ENCODE measurements at places on chromosomes 1 and 21. TPM values are rescaled to one million over a fixed set of nuclear protein-coding genes. Genes with fewer than 3 reads are reported as not detected.

DNA sequence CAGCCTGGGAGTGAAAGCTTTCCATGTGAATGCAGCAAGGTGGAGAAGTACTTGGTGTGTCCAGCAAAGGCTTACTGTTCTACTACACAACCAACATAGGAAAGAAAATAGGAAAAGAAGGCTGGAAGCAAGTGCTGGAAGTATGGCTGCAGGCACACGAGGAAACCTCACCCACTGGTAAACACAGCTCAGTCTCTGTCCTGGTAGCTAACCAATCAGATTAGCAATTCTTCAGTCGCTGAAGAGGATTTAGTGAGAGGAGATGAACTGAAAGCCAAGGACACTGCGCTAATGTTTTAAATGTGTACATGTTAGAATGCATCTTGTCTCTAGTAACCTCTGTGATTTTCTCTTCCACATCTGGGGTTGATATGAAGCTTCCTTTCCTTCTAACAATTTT, 36.2 kb upstream of the CACHD1 start:
- no peak for DNase-seq

- DNase-seq: no peak
Measured at GRCh38 chr1:21773585-21773984, 9.4 kb downstream of the USP48 start.

- DNase-seq: no peak
Measured at GRCh38 chr1:20169932-20170331, 16.0 kb upstream of the UBXN10 start.

GRCh38 chr1:59046730-59047157, 250.2 kb upstream of the FGGY start:
- no peak for DNase-seq

- DNase-seq: peak; percentile 66
Measured at GRCh38 chr1:8317647-8318381, at the start of gene SLC45A1. SLC45A1 (plus strand) TSS chr1:8318114; CDS start chr1:8324330, 6,216 bp downstream.

- no peak for DNase-seq
Measured at GRCh38 chr1:107871259-107871658, 93.7 kb downstream of the VAV3 start.

GRCh38 chr1:27341525-27342252, at the start of gene SYTL1:
SYTL1 (plus strand) TSS chr1:27342022; CDS start chr1:27345335, 3,313 bp downstream.
- peak; percentile 88 for DNase-seq

DNA sequence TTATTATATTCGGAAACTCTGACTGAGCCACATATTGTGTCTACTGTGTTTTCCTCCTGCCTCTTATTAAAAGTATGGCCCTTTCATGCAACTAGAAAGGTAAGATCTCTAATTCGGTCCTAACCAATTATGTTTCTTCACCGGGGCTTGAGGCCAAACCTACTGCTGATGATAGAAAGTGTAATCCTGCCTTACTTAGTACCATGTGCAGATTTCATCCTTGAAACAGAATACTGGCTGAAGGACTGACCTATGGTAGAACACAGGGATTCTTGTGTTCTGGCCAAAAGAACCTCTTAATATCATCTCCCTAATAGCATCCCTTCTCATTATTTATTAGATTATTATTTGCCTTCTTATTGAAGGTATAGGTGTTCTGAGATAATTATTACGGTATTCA, 72.6 kb downstream of the TOR3A start:
- DNase-seq: no peak

GRCh38 chr1:10061276-10061675, 28.5 kb downstream of the UBE4B start:
- DNase-seq: no peak

DNA sequence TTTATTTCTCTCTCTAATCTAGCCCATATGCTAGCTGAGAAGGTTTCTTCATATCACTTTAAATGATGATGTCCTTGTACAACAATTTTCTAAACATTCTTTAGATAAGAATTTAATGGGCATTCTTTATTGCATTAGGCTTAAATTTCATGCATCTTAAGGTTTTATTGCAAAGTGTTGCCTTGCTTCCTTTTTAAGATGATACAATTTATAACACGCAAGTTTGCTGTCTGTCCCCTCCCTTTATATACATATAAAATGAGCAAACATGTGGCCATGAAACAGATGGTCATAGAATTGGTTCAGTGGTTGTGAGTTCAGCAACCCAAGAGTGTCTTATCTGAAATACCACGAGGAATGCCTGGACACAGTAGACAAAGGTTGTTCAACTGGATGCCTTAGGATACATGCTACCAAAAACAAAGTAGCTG, 12.1 kb downstream of the NBPF3 start:
- no peak for DNase-seq

DNA sequence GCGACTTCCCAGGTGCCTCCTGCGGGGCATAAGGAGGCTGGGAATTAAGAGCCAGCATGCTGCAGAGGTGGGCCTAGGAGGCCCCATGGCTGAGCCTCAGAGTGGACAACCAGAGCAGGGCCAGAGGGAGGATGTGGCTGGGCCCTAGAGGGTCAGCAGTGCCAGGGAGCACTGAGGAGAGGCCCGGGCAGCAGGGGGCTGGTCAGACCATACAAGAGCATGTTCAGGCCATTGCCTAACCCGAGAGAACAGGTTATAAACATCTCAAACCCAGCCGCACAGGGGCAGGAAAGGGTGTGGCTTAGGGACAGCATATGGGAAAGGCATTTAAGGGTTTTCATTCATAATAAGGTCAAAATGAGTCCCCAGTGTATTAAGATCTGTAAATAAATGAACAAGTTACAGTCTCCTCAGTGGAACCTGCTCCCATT, 51.1 kb downstream of the IER5 start:
- DNase-seq: no peak

GRCh38 chr1:160565564-160565963, 13.7 kb downstream of the CD84 start:
- peak; percentile 62 for DNase-seq

DNA sequence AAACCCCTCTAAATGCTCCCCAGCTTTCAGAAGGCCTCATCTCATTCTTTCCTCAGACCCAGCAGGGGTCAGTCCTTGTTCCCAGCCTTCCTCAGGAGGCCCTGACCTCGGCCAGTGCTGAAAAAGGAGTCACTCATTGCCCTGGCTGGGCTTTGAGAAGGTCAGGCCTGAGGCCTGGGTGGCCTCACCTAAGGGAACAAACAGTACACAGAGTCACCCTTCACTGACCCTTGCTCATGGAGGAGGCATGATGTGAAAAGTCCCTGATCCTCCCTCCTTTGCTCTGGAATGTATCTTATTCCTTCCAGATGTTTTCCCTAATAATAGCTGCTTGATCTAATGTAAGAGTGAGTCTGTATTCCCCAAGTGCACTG, 117.7 kb upstream of the SLC44A3 start:
- peak; percentile 49 for DNase-seq

DNA sequence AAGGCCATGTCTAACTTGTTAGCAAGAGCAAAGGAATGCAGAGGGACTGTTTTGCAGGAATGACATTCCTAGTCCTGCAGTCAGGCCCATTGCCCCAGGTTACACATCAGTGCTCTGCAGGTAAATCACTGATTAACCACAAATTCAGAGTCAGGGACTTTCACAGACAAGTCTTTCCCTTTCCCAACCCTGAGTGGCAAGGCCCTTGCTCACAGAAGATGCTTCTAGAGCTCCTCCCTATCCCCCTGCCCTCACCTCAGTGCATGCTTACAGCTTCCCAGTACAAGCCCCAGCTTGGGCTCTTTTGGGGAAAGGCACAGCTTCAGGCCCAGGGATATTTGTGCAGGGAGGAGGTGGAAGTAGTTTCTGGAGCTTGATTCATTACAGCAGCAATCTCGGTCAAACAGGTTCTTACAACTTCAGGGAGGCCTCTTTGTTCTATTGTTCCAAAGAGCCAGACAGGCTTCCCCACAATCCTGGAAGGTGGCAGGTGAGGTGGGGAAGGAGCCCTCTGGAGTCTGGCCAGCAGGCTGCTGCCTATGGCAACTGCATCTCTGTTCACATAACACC, 53.9 kb downstream of the CASQ2 start:
- peak; percentile 72 for DNase-seq

GRCh38 chr21:44710294-44710665, 1.1 kb downstream of the TSPEAR start:
- DNase-seq: no peak

- DNase-seq: no peak
Measured at GRCh38 chr1:64962441-64962840, 3.9 kb downstream of the JAK1 start.

DNA sequence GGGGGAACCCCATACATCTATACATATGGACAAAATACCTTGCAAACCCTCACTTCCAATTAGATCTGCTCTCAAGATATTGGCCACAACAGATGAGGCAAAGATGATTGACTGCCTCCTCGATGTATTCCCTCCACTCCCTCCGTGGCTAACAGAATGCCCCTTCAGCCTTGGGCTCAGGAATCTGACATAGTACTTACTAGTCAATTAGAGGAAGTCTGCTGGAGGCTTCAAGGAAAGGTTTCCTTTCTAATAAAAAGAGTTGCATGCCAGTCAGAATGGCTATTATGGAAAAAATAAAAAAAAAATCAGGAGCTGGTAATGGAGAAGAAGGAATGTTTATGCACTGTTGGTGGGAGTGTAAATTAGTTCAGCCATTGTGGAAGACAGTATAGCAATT, 90.4 kb upstream of the VAV3 start:
- no peak for DNase-seq

DNA sequence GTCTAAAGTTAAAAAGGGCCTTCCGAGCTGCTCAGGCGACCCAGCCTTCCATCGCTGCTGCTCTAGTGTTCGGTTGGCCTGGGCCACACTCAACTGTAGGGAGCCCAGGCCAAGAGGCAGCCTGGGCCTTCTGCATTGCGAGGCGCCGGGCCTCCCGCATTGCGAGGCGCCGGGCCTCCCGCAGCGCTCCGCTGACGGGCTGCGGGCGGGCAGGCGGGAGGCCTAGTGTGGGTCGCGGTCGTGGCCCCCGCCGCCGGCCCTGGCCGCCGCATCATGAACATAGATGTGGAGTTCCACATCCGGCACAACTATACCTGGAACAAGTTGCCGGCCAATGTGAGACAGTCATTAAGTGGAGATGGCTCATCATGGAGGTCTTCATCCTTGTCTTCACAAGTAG, 48.3 kb downstream of the PPIAL4G start:
- DNase-seq: no peak

GRCh38 chr1:198254521-198254920, 97.7 kb downstream of the NEK7 start:
- DNase-seq: no peak

- no peak for DNase-seq
Measured at GRCh38 chr1:228356897-228357680, 49.5 kb downstream of the TRIM11 start.

DNA sequence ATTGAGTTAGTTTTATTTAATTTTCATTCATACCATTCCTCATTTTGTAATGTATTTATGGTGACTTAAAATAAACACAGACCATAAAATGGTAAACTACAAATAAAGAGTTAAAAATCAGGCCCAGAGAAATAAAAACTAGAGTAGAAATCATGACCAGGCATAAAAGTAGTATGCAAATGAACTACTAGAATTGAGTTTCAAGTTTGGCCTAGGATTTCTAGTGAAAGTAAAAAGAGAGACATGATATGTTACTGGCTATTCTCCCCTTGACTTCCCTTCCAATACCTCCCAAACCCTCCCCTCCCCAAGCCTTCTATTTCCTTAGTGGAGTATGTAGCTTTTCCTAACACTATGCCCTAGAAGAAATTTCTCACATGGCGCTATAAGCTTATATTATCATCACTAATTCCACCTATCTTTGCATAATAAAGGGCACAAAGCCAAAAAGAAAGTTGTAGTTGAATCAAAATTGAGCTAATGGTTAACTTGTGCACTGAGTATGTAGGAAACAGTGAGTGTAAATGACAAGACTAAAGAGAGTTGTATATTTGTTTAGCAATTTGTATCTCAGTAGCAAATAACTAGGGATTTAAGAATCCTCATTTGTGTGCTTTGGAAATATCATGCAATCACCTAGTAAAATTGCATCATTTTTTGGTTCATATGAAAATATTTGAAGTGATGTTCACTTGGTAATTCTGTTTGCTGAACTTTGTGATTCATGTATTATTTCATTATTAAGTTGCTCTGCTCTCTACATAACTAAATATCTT, 29.7 kb upstream of the CDC14A start:
- no peak for DNase-seq

GRCh38 chr1:8746554-8746953, 70.9 kb downstream of the RERE start:
- DNase-seq: no peak

GRCh38 chr1:23638786-23639241, 52.8 kb upstream of the RPL11 start:
- no peak for DNase-seq

- no peak for DNase-seq
Measured at GRCh38 chr1:40264354-40264781, 6.3 kb downstream of the ZMPSTE24 start.

DNA sequence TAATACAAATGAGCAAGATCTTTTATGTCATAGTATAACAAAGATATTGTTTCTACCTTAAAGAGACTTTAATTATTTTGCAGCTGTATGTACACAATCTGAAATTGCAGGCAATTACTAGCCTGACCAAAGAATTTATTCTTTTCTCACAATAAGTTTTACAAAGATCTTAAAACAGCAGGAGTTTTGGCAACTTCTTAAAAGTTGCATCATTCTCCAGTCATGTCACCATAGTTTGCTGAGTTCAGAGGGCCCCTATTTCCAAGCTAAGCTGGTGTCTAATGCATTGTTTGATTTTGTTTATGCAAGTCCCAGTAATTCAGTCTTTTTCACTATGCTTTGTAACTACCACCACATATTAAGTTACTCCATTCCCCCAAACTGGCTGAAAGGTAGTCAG, 114.8 kb downstream of the DNAH14 start:
- no peak for DNase-seq

DNA sequence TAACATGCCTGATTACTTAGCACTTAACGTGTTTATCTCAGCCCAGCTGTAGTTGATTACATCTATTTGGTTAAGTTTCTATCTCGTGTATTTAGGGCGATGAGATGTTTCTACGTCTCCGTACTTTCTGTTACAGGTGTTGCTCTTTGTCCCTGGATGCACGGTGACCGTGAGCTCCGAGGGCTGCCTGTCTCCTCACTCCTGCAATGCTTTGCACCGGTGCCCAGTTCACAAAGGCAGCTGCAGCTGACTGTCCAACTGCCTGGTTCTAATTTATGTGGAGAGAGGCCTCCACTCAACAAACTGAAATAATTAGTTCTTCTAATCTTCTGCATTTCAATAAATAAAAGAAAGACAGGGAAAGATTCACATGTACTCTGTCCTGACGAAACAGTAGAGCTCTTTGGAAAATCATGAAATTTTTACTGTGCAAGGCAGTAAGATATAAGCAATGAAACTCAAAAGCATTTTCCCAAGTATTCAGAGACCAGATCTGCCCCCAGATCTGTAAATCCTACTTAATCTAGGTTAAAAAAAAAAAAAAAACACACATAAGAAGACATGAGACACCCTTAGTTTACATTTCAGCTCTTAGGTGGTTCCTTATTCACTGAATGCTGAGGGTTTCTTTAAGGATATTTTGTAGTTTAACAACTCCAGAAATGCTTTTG, 108.2 kb downstream of the TGFBR3 start:
- peak; percentile 26 for DNase-seq

Gene LDLRAD1
- total RNA-seq: not detected

Gene ZBTB7B
- 34.3 TPM for total RNA-seq

Gene TRIM45
- total RNA-seq: 8.6 TPM

Gene OR6K3
- total RNA-seq: not detected

Gene BLACAT1
- not detected for total RNA-seq

Gene IL19
- total RNA-seq: not detected

All from body of pancreas (tissue), 4 donors.